Activated CD4-positive, alpha-beta T cell treated with anti-CD3 and anti-CD28 coated beads, Interleukin-2, Interleukin-6, amounts not matched to agents 100 ng/mL and 50 ng/mL, durations not matched to agents 16 hours and 8 hours (primary cell): ENCODE measurements at places on chromosomes 4 and X.

DNA sequence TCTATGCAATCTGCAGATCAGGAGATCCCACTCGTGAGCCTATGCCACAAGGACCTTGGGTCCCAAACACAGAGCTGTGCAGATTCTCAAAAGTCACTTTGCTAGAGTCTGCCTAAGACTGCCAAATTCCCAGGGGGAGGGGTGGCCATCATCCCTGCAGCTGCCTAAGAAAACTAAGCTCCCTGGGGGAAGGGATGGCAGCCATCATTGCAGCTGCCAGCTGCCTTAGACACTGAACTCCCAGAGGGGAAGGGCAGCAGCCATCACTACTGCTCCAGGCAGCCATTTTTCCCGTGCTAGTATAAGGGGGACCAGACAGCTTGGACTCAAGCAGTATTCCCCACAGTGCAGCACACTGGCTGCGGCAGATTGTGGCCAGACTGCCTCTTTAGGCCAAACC, 156.9 kb downstream of the NKX6-1 start:
- DNase-seq = no peak

GRCh38 chr4:151808542-151808941, 47.7 kb upstream of the GATB start:
- no peak for DNase-seq

DNA sequence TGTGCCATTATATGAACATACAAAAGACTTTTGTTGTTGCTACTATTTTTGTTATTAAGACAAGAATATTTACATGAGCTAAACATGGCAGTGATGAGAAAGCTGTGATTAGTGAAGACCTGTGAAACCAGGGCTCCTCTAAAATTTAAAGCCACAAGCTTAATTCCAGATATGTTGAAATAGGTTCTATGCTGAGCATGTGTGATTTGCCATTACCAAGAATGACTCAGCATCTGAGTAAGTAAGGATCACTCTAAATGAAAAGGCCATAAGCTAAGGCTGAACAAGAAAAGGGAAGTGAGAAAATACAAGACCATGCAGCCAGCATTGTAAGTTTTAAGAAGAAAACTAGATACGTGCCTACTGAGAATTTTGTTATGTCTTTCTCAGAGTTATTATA, 75.9 kb upstream of the CAMK2D start:
- peak; percentile 40 for DNase-seq

GRCh38 chrX:101190736-101191135, 28.9 kb upstream of the DRP2 start:
- DNase-seq = no peak

GRCh38 chrX:15903186-15903681, 48.6 kb upstream of the AP1S2 start:
- DNase-seq = no peak

DNA sequence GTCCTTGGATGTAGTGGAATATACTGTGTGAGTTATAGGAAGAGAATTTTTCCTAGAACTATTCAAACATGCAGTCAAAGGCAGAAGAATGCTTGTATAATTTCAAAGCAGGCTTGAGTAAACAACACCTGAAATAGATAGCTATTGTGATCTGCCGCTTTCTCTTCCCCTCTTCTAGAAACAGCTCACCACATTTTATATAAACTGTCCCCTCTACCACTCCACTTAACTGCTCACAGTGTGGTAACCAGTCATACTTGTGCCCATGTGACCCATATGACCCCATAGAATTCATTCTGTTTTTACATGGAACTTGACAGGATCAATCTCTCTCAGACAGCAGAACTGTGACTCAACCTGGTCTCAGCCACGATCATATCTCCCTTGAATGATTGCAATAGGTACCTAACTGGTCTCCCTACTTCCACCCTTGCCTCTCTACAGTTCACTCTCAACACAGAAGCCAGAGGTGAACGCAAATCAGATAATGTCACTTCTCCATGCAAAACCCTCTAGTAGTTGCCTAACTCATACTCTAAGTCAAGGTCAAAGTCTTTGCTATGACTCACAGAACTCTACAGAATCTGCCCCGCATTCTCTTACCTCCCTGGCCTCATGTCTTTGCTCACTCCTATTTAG, 85.6 kb upstream of the EFHC2 start:
- peak; percentile 6 for DNase-seq

DNA sequence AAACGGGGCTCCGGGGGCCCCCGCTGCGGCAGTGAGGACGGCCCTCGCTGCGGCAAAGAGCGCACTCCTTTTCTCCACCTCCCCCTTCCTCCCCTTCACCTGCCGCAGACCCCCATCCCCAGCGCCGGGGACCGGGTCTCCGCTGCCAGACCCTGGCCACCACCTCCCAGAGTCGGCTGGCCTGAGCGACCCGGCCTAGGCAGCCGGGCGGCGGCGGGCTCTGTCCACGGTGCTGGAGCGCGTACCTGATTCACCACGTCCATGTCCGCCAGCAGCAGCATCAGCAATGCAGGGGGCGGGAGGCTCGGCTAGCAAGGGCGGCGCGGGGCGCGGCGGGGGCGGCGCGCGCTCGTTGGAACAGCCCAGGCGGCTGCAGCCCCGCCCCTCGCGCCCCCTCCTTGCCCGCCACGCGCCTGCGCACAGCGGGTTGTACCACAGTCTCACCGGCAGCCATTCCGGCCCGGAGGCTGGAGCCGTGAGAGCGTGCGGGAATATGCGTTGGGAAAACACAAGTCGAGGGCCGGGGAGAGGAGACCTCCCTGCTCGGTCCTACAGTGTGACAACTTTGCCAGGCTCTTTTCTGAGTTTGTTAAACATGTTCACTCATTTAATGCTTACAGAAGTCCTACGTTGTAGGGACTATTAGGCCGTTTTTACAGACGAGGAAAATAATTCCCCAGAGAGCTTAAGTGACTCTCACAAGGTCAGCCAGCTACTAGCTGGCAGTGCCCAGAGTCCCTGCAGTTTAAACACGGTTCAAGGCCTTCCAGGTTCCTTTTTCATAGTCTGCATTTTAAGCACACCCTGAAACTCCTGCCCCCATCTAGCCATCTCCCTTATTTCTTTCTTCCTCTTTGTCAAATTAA, at the start of gene SYP:
Gene SYP, minus strand, starts transcription at position 288 of the 866 bp plus-strand sequence. Its CDS starts 7 bp downstream, at position 281.
- DNase-seq = peak; percentile 89

GRCh38 chr4:122635205-122635604, 14.3 kb upstream of the IL21 start:
- peak; percentile 75 for DNase-seq

DNA sequence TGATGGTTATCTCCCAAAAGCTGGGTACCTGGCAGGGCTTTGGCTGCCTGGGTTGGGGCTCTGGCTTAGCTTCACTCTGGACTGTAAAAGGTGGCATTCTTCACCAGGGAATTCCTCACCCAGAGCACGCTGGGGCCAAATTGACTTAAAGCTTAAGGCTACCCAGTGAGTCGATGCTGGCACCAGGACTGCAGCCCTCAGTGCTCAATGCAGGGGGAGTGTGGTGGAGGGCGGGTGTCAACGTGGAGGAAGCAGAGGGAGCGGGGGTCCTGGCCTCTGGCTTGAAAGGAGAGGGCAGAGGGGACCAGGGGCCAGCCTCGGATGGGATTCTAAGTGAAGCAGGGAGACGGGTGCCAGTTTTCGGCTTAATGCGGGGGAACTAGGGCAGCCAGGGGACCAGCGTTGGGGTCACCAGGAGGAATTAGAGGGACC, 446 bp upstream of the FAM50A start:
- DNase-seq = no peak

DNA sequence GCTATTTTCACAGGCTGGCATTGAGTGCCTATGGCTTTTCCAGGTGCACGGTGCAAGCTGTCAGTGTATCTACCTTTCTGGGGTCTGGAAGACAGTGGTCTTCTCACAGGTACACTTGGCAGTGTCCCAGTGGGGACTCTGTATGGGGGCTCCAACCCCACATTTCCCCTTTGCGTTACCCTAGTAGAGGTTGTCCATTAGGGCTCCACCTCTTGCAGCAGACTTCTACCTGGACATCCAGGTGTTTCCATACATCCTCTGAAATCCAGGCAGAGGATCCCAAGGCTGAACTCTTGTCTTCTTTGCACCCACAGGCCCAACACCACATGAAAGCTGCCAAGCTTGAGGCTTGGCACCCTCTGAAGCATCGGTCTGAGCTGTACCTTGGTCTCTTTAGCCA, 735.7 kb upstream of the INTU start:
- no peak for DNase-seq

DNA sequence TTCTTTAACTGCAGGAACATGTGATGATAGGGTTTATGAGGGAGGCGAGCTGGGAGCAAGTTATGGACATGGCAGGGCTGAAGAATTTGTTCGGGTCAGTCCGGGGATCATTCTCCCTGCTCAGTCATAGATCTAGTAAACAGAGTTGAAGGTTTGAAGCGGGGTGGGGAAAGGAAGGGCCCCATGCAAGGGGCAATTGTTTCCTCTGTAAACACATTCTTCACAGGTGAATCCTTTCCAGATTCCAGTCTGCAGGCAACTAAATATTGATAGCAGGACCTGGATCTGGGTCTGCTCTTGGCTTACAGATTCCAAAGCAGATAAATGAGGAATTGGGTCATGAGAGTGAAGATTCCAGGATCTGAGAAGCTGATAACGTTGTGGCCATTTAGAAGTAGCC, 44.3 kb upstream of the ARHGAP24 start:
- DNase-seq = no peak

GRCh38 chrX:92231391-92231790, 452.2 kb downstream of the PCDH11X start:
- DNase-seq = no peak

DNA sequence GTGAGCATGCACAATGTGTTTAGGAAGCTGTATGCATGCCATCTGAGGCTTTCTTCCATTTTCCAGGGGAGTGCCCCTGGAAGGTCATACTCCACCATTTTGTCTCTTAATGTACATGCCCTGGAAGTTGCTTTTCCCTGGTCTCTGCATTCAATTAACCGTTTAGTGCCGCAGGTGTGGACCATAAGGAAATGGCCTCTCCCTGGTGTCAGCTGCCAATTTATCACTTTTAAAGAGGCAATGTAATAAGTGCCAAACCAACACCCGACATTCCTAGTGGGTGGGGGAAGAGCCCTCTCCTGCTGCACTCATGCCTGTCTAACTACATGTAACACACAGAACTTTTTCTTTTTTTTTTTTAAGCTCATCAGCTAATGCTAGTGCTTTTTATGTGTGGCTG, 7.1 kb upstream of the BST1 start:
- DNase-seq = no peak

GRCh38 chr4:152024881-152025280, 264.1 kb upstream of the GATB start:
- no peak for DNase-seq

- DNase-seq = no peak
Observed at GRCh38 chr4:152785639-152786615, 6.2 kb downstream of the ARFIP1 start.

DNA sequence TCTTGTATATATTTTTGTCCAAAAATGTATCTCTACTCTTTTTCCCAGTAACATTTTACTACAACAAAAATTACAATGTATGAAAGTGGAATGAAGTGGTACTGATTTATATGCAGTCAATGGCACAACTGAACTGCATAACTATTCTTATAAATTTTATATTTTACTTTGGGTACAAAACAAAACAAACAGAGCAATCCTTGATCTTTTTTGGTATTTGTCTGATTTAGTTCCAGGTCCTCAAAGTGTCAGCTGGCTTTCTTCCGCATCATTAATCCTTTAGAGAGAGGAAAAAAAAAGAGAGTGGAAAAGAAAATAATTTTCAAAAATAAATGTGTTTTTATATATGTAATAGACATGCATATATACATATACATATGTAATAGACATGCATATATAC, 252.4 kb upstream of the SLIT2 start:
- DNase-seq = no peak

DNA sequence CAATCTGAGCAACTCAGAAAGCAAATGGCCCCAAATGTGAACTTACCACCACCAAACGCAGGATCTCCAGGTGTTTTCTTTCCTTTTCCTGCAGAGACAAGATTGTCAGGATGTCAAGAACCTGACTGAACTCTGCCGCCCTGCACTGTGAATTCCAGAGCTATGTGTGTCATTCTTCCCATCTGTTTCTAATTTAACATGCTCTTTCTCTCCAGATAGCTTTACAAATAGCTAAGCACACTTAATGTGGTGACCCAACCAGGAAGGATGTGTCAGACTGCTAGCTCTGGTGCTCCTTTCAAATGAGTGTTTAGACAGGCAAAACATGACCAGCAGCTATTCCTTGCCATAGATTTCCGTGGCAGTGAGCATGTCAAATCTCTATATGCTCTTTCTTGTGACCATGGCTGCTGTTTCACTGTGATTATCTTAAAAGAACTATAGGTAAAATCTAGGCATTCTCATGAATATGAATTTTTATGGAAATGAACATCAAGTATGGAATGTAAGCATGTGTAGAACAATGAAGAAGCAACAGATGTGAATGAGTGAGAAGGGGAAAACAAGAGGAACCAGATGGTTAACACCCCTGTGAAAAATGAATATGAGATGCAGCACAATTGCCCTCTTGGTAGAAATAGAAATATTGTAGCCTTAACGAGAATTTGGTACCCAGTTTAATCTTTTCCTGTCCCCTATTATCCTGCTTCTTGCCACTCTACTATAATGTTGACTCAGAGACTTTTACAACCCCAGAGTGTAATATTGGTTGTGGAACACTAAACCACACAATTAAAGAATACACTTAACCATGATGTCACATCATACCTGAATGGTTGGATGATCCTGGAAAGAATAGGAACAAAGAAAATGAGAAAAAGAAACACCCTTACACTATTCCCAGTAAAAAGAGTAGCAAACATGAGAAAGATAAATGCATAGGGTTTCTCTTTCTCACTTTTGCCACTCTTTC, 247.8 kb upstream of the DKK2 start:
- no peak for DNase-seq

- DNase-seq = no peak
Observed at GRCh38 chrX:150258463-150259430, 104.4 kb upstream of the MAMLD1 start.

GRCh38 chr4:111641813-111642579, 503.3 kb upstream of the FAM241A start:
- DNase-seq = peak; percentile 71

- no peak for DNase-seq
Observed at GRCh38 chrX:43003939-43004338, 226.0 kb upstream of the PPP1R2C start.

- DNase-seq = no peak
Observed at GRCh38 chr4:2298532-2298991, 36.7 kb upstream of the MXD4 start.

- DNase-seq = no peak
Observed at GRCh38 chr4:107246761-107247160, 210.6 kb upstream of the DKK2 start.

GRCh38 chrX:9614016-9614415, 149.2 kb downstream of the TBL1X start:
- no peak for DNase-seq

DNA sequence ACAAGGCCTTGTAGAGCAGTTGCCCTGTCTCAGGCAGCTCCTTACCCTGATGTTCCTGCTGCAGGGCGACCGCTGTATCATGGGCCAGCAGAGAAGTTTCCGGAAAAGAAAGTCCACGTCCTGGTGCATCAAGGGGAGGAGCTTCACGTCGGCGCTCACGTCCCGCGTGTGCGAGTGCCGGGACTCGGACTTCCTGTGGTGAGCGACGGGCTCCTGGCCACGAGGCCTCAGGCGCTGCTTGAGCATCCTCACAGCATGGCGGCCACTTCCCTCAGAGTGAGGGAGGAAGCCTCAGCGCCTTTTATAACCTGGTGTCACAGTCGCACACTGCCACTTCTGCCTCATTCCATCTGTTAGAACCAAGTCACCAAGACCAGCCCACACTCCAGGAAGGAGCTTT, 225.5 kb downstream of the AFAP1 start:
- no peak for DNase-seq
